Ureter (tissue), 1 donor: ENCODE measurements at places on chromosomes 11 and 22. TPM values are rescaled to one million over a fixed set of nuclear protein-coding genes. Genes with fewer than 3 reads are reported as not detected.

Gene LRRC4C
- total RNA-seq, result 3.6 TPM

Gene TNNT3
- 57.7 TPM for total RNA-seq

Gene CLDN5
- total RNA-seq, result 38.9 TPM

Gene SCGB1A1
- not detected for total RNA-seq
